ENCODE measurements at places on chromosomes 16 and 17. TPM values are rescaled to one million over a fixed set of nuclear protein-coding genes. Genes with fewer than 3 reads are reported as not detected.
A peak's percentile ranks its signal among the peaks of the same experiment; 100 is the strongest.

GRCh38 chr16:78915811-78916345 is 684.7 kb downstream of the MAF start:
- no peak for DNase-seq

DNA sequence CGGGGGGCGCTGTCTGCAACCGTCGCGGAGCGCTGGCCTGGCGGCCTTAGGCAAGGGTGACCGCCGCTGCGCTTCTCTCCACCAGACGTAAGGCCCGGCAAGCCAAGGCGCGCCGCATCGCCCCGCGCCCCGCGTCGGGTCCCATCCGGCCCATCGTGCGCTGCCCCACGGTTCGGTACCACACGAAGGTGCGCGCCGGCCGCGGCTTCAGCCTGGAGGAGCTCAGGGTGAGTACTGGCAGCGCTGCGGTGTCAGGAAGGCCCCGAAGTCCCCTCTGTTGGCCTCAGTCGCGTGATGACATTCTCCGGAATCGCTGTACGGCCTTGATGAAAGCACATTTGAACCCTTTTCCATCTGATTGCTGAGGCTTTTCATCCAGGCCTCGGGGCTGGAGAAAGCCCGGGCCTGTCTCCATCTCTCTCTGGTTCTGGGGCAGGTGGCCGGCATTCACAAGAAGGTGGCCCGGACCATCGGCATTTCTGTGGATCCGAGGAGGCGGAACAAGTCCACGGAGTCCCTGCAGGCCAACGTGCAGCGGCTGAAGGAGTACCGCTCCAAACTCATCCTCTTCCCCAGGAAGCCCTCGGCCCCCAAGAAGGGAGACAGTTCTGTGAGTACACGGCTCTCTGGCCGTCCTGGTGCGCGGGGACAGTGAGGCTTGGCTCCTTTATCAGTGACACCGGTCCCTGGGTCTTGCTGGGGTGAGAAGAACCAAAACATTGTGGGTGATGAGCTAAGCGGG is 831 bp downstream of the RPL13 start:
- DNase-seq = no peak

DNA sequence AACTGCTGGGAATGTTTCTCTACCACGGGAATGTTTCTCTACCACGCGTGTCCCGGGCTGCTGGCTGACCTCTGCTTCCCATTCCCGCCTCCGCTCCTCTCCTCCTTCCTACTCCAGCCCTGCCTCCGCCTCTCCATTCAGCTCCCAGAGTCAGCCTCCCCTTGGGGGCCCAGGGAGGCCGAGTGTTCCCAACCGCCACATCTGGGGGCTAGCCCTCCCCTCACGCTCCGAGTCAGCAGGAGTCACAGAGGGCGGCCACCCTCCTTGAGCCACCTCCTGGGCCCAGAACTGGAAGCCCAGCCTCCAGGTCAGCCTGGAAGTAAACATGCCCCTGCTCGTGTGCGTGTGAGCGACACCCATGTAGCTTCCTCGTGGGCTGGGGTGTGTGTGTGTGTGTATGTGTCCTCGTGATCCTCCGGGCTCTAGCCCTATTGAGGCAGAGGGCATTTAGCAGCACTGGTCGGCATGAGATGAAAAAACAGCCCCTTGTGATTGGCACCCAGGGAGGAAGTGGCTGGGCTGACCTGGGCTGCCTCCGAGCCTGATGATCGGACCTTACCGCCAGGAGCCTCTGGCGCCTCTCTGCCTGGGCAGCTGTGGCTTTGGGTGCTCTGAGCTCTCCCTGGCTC is 7.3 kb downstream of the CYGB start:
- peak; percentile 83 for DNase-seq

GRCh38 chr17:57086069-57086930 is 1.3 kb downstream of the AKAP1 start:
- no peak for DNase-seq

- DNase-seq = no peak
Measured at GRCh38 chr16:84572096-84572495, 45.8 kb downstream of the COTL1 start.

GRCh38 chr17:7081341-7082062 is 1.5 kb upstream of the CLEC10A start:
- DNase-seq = no peak

DNA sequence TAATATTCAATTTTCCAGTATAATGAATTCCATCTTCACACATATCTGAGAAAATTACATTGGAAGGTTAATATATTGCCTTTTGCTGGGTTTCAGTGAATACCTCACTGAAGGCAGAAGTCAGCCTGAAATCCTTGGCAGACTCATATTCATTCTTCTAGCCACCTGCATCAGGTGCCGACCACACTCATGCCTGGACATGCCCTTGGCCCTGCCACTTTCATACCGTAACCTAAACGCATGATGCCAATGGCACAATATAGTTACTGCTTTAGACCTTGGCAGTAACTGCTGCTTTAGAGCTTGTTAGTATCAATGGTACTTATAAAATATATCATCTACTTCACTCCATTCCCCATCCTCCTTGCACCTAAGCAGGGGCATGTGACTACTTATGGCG is 817.6 kb upstream of the CDH8 start:
- no peak for DNase-seq

DNA sequence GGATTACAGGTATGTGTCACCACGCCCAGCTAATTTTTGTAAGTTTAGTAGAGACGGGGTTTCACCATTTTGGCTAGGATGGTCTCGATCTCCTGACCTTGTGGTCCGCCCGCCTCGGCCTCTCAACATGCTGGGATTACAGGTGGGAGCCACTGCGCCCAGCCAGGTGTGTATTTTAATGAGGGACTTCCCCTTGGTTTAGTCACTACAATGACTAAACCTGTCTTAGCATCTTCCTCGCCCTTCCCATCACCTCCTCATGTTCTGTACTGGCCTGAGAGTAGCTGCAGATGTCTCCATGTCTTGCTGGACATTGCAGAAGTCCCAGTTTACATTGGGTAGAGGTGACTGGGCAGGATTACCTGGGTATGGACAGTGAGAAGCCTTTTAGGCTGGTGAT is 9.6 kb downstream of the SLC7A6 start:
- no peak for DNase-seq

DNA sequence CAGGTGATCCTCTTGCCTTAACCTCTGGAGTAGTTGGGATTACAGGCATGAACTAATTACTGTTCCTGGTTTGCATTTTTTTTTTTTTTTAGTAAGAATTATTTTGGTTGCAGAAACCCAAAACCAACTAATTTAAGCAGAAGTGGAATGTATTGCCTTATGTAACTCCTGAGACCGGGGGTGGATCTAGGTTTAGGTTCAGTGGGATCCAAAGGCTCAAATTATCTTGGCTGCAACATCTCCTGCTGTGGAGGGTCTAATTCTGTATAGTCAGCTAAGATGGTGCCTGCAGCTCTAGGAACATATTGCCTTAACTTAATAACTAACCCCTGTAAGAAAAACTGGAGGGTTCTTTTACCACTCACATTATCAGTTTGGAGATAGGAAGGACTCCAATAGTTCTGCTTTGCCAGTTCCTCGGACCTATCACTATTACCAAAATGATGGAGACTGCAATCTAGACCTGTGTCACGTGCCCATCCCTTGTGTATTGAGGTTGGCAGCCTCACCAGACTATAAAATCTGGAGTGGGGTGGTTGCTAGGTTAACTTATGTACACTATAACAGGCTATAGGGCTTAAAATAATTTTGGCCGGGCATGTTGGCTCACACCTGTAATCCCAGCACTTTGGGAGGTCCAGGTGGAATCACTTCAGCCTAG is 8.5 kb downstream of the SNTB2 start:
- DNase-seq = no peak

GRCh38 chr16:73095142-73095820 is 47.4 kb upstream of the ZFHX3 start:
- no peak for DNase-seq

DNA sequence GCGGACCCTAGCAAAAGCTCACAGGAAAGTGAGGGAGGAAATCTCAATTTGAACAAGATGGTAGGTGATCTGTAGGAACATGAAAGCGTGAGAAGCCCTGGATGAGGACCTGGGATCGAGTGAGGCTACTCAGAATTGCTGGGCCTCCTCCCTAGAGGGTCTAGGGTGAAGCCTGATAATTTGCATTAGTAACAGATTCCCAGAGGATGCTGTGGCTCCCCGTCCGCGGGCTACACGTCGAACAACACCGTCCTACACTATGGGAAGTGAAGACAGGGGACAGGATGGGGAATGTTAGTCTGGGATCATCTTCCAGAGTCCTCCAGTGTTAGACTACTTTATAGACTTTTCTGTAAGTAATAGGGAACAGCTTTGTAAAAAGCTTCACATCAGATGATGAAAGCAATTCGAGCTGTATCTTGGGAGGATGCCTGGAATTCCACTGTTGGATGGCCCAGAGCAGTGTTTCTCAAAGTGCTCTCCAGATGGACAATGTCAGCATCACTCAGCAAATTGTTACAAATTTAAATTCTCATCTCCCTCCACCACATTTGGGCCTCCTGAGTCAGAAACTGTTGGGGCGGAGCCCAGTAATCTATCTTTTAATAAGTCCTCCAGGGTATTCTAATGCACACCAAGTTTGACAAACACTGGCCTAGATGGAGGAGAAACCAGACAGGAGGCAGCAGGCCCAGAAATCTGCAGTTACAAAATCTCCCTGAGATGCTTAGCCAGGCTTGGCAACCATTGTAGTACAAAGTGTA is 6.5 kb downstream of the FNDC8 start:
- DNase-seq = no peak

- DNase-seq = no peak
Measured at GRCh38 chr17:41718287-41718645, 6.1 kb downstream of the GAST start.

DNA sequence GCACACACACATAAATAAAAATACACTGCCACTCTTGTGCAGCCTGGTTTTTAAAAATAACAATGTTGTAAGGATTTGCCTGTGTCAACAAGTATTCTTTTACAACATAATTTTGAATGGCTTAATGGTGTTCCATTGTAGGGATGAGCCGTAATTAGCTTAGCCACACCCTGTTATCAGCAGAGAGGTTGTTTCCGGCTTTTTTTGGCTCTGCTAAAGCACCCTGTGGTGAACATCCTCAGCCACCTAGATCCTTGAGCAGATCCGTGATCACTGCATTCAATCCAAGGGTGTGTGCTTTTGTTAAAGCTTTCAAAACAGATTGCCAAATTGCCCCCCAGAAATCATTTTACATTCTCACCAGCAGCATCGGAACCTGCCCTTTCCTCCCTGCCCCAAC is 7.0 kb downstream of the KATNB1 start:
- no peak for DNase-seq

DNA sequence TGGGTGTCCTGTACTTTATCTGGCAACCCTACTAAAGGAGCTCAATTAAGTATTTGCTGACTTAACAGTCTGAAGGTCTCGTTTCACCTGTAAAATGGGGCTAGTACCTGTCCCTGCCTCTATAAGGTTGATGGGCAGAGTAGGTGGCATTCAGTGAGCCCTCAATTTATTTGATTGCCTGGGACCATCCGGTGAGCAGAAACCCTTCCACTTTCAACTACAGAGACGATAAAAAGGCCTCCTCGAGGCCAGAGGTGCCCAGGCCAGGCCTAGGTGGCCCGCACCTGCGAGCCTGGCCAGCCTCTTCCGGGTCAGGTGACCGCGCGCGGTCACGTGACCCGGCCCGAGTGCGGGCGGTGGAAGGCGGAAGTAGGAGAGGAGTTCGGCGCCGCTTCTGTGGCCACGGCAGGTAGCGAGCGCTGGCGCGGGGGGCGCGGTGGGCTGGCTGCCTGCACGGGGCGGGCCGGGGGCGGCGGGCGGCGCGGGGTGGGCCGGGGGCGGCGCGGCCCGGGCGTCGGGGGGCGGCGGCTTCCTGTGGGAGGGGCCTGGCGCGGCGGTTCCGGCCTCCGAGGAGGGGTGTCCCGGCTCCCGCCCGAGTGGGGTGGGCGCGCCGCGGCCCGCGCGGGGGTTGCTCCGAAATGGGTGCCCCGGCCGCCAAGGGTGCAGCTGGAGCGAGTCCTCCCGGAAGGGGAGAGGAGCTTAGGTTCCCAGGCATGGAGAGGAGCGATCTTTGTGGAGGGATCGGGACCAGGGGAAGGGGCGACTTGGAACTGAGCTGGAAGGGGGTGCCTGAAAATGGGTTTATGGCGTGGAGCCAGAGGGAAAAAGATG is at the start of gene WWP2:
Gene WWP2 (plus strand): TSS at position 350 of the 831 bp plus-strand sequence. CDS start 24,679 bp downstream, outside the sequence.
- peak; percentile 80 for DNase-seq

- DNase-seq = no peak
Measured at GRCh38 chr17:77783991-77784820, 174.3 kb upstream of the TNRC6C start.

DNA sequence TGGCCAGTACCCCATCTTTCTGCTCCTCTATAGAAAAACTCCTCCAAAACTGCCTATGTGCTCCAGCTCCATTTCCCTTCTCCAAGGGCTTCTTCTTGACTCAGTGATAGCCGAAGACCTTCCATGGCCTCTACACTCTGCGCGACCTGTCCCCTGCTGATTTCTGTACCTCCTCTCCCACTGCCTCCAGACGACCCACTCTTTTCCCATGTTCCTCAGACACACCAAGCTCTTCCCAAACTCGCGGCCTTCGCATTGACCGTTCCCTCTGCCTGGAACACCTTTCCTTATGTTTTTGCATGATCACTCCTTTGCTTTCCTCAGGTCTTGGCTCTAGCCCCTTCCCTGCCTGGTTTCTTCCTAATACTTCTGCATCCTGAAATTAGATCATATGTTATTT is 255.6 kb upstream of the SDK2 start:
- DNase-seq = no peak

DNA sequence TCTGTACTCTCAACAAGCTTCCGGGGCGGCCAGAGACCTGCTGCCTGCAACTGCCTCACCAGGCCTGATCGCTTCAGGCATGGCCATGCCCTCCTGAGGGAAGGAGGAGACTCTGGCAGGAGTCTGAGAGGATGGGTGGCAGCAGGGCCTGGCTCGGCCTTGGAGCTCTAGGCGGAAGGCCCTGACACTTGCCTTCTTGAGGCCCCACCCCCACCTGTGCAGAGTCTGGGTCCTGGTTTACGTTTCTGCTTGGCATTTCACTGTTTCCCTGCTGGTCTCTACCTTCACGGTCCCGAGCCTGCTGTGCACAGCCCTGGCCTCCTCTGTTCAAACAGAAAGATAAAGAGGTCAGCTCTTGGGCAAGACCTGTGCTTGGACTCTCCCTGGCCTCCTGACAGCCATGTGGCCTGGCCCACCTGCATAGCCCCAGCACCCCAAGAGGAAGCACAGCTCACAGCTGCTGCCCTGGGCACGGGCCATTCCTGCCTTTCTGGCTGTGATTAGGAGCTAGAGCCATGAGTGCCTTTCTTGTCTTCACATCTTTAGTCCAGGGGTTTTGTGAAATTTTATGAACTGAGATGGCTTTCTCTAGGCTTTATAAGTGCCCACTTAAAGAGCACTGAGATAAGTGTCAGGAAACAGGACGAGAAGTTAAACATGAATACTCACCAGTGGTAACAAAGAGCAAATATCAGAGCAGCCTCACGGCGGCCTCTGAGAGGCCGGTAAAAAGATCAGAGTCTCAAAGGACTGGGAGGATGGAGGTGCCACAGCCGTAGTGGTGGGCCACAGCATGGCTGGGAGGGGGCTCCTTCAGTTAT is 25.6 kb upstream of the MTSS2 start:
- DNase-seq = no peak

Gene SMIM36
- polyA plus RNA-seq = 0.09 TPM

Gene PNMT
- 5.0 TPM for polyA plus RNA-seq

Gene RNF43
- 0.05 TPM for polyA plus RNA-seq

Gene RNF157
- 15.4 TPM for polyA plus RNA-seq

Gene APOBR
- polyA plus RNA-seq = 1.2 TPM

Gene APOH
- polyA plus RNA-seq = not detected

Data from hindlimb muscle (tissue), 1 donor.